ENCODE measurements at places on chromosomes 12 and 14.

DNA sequence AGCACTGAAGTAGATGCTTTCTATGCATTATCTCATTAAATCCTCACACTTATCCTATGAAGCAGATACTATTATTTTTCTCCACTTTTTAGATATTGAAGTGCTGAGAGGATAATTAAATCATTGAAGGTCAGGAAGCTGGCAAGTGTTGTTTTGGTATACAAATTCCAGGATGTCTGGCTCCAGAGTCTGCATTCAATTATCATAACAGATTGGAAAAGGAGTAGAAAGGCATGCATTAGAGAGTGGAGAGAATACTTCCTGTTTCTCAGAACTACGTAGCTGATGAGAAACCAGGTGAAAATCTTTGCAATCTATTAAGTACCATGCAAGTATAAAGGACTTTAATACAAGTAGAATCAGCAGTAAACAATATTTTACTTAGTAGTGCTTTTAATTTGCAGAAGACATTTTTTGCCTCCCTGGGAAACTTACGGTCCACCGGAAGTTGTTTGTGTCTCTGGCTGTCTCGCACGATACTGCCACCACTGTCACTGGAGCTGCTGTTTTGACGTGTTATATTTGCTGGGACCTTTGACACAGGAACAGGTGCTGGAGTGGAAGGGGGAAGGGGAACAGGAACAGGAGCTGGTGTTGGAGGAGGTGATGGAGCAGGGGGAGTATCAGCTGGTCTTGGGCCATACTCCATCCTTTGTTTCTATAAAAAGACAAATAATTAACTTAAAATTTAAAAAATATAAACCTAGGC is 158.0 kb downstream of the EPS8 start:
- DNase-seq = no peak

GRCh38 chr14:105410642-105411016 is 9.0 kb upstream of the MTA1 start:
- no peak for DNase-seq

DNA sequence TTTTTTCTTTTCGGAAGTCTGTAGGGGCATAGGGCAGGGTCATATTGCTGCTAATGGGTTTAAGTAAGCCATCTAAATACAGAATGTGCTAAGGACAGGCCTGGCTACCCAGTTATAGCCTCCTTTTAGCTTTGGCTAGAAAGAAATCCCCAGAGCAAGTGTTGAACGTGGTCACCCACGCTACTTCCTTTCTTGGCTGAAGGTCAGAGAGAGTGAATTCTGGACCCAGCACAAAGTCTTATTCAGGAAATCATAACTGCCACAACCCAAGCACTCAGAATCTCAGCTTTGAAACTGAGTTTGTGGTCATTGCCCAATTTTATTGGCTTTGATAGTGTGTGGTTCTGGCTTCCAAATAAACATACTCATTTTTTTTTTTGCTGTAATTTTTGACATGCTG is 542.1 kb upstream of the ATP2B1 start:
- no peak for DNase-seq

DNA sequence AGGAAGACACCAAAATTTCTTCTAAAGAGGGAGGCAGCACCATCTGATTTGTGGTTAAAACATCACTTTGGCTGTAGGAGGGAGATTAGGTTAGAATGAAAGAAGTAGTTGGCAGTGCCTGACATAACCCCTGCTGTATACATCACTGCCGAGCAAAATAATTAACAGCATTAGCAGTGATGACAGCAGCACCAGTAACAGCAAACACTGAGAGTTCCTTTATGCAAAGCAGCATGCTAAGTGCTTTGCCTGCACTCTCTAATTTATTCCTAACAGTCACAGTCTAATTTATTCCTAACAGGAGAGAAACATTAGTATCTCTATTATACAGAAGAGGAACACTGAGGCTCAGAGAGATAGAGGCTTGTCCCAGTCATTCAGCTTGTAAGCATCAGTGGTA is 1469.7 kb downstream of the AACS start:
- no peak for DNase-seq

- peak; percentile 2 for DNase-seq
These were observed 29.4 kb downstream of the ACAD10 start for GRCh38 chr12:111715279-111715678.

GRCh38 chr14:52551696-52552062 is 626 bp downstream of the TXNDC16 start:
- peak; percentile 22 for DNase-seq

DNA sequence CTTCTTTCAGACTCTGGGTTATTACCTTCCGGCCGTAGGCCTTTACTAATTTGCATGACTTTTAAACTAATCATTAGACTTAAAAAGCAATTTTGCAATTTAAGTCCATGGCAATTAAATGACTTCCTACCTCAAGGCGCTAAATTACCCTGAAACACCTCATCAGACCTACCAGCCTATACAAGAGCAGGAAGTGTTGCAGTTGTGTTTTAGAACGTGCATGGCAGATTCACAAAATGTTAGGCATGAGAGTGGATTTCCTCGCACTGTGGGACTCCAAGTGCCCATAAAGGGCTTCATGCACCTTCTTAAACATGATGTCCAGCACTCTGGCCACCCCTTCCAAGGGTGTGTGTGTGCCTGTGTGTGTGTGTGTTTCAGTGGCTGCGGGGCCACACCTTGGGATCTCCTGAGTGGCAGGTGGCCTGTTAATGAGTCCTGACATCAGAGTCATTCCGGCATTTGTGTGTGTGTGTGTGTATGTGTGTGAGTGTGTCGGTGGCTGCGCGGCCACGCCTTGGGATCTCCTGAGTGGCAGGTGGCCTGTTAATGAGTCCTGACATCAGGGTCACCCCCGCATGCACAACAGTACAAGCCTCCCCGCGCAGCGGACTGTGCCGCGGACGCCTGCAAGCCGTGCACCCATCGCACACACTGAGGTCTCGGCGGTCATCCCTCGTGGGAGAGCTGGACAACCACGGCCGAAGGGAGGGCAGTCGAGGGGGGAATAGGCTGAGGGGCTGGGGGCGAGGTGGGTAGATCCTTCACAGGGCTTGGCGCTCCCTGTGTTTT is 900 bp downstream of the C2CD5 start:
- peak; percentile 19 for DNase-seq

GRCh38 chr12:118534003-118534402 is 157.6 kb downstream of the SUDS3 start:
- no peak for DNase-seq
